Liver (tissue), 10 donors: ENCODE measurements at places on chromosomes 6 and 20. TPM values are rescaled to one million over a fixed set of nuclear protein-coding genes. Genes with fewer than 3 reads are reported as not detected.

Gene RBPJL
- not detected for total RNA-seq

Gene OXT
- 6.5 TPM for total RNA-seq

Gene PREP
- 11.4 TPM for total RNA-seq

Gene PLCB4
- total RNA-seq: 0.37 TPM

Gene COL11A2
- total RNA-seq: 0.59 TPM

Gene SLC22A7
- 143 TPM for total RNA-seq

Gene ESF1
- total RNA-seq: 4.9 TPM

Gene TNFRSF6B
- 0.09 TPM for total RNA-seq

Gene SDC4
- 54.4 TPM for total RNA-seq

- peak; percentile 37 for DNase-seq
Observed at GRCh38 chr20:13800728-13801134, 15.9 kb downstream of the NDUFAF5 start.

DNA sequence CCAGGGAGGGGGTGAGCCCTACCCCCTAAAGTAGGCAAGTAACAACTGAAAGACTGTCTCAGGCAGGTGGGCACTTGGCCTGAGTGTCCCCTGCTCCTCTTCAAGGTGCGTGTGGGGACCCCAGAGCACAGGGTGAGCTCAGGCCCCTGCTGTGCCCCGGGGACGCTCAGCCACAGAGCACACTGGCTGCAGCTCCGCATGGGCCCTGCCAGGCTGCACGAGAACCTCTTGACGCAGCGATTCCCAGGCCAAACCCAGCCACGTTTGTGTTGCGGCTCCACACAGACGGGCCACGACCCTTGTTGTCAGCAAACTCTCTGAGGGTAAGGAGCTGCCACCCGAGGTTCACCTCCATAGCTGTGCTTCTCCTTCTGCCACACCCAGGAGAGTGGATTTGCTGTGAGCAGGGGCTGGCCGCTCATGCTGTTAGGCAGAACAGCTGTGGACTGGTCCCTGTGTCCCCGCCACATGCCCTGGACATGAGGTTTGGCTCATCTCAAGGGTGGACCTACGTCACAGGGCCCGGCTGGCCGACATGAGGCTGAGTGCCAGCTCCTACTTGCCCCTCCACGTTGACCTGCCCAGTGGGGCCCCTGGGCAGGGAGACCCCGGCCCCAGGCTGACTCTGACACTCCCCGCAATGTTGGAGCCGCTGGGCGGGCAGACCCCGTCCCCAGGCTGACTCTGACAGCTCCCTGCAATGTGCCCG, 29.7 kb upstream of the GATA5 start:
- no peak for DNase-seq

DNA sequence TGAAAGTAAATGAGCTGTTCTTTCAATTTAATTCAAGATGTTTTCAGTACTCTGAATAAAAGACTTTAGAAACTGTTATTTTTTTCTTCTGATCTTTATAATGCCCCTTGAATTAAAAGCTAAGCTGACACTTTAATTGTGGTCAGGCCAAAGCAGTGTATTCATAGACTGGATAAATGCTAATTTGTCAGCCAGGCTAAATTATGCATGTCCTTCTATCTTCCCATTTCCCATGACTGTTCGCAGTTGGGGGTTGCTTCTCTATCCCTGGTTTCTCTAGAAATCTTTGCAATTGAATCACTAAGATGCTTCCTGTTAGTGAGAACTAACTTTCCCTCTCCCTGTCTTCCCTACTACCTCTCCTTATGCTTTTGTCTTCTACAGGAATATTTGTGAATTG, 396.2 kb downstream of the RFPL4B start:
- DNase-seq: no peak

- DNase-seq: no peak
Observed at GRCh38 chr20:3071610-3072529, at the start of gene OXT. Gene OXT (plus strand): TSS chr20:3071620. CDS start chr20:3071656, 36 bp downstream.

GRCh38 chr6:17418281-17419188, 25.1 kb downstream of the CAP2 start:
- DNase-seq: no peak

DNA sequence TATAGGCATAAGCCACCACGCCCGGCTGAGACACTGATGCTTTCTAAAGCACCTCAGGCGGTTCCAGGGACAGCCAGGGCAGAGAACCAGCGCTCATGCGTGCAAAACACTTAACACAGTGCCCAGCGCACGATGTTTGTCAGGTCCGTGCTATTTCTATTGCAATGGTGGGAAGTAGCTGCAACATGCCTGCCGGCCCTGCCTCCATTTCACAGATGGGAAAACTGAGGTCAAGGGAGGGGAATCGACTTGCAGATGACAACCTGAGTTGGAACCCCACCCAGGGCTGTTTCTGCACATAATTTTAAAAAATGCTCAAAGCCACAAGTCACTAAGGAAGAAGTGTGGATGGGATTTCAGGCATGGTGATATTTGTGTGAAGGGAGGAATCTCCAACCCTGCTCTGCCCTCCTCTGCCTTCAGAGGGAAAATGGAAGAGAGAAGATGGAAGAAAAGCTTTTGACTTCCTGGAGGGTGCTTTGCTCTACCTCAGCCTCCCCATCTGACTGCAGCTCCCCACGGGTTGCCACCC, 39.9 kb downstream of the KIAA1755 start:
- DNase-seq: no peak

- no peak for DNase-seq
Observed at GRCh38 chr6:5036269-5036668, 32.4 kb upstream of the RPP40 start.

- DNase-seq: no peak
Observed at GRCh38 chr6:166947251-166947650, 9.1 kb downstream of the RNASET2 start.

- DNase-seq: no peak
Observed at GRCh38 chr20:64116541-64117431, 9.4 kb upstream of the NPBWR2 start.

- no peak for DNase-seq
Observed at GRCh38 chr20:19823216-19823615, 65.2 kb downstream of the RIN2 start.

- no peak for DNase-seq
Observed at GRCh38 chr20:54433636-54434035, 41.8 kb upstream of the DOK5 start.

- DNase-seq: no peak
Observed at GRCh38 chr6:90370493-90370959, 73.9 kb upstream of the BACH2 start.

DNA sequence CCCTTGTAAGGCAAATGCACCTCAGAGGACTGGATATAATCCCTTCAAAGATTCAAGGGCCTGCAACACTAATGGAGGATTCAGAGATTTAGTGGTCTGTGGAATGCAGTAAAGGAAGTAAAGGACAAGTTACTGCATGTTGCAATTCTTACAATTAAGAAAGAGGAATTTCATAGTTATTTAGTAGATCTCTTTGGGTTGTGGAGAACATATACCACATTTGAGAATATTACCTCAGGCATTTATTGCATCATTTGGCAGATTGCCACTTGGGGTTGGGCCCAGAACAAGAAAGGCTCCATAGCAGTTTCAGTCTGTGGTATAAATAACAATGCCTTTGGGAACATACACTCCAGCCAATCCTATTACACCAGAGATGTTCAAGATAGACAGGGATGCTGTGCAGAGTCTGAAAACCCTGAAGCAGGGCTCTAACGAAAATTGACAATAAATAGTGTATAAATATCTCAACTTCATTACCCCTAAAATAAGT, 20.9 kb upstream of the EPM2A start:
- no peak for DNase-seq

- no peak for DNase-seq
Observed at GRCh38 chr20:60365882-60366281, 407.7 kb downstream of the CDH26 start.

DNA sequence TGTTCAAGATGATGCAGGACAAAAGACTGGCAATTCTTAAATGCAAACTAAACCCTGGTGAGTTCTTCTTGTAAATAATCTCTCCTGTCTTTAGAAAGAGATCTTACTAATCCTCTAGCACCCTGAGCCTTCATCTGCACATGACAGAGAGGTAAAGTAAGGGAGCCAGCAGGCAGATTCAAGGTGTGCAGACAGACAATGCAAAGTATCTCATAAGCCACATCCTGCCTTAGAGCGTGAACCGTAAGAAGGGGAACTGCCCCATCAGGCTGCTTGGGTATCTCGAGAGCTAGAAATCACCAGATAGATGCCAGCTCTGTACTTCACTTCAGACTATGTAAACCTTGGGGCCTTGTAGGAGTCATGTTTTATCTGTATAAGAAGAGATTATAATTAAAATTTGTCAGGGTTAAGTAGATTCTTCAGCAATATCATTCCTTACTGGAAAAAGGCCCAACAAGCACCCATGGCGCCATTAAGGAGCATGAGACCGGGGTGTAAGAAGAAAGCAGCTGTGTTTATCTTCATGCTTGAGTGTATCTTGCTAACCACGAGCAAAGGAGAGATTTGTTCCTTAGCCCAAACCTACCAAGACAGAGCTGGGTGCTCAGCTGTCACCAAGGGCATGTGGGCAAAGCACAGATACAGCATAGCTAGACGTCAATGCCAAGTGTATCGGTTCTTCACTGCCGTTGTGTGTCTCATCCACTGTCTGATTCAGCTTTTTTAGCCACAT, 24.4 kb downstream of the CNR1 start:
- no peak for DNase-seq

GRCh38 chr6:79077715-79078074, 359 bp downstream of the PHIP start:
- no peak for DNase-seq

GRCh38 chr20:38196076-38196475, 31.0 kb upstream of the TGM2 start:
- DNase-seq: no peak

- DNase-seq: no peak
Observed at GRCh38 chr6:45696738-45697137, 318.9 kb downstream of the CLIC5 start.

DNA sequence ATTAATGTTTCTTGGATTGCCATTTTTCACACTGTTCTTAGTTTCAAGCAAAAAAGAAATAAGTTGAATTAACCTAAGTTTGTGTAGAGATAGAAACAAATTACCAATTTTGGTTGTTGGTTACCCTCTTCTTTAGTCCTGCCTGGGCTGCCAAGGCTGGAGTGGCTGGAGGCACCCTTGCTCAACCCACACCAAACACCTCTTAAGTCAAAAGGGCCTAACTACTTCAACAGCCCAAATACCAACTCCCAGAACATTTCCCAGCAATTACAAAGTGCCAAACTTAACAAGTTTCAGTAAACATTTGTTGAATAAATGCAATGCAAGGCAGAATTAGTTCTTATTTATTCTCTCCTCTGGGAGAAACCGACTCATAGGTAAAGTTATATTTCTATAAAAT, 38.1 kb upstream of the TMEM181 start:
- DNase-seq: no peak

DNA sequence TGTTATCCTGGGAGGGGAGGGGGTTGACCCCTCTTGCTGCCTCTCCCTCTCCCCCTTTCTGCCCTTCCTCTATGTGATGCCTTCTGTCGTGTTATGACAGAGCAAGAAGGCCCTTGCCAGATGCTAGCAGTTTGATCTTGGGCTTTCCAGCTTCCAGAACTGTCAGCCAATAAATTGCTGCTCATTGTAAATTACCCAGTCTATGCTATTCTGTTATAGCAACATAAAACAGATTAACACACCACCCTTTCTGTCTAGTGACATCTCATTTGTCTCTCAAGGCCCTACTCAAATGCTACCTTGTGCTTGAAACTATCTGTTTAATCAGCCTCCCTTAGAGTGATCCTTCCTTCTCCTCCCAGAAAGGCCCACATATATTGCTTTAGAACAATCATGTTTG, 16.4 kb upstream of the MAP3K4 start:
- no peak for DNase-seq

GRCh38 chr6:9933677-9934076, 481.2 kb downstream of the TFAP2A start:
- DNase-seq: no peak

DNA sequence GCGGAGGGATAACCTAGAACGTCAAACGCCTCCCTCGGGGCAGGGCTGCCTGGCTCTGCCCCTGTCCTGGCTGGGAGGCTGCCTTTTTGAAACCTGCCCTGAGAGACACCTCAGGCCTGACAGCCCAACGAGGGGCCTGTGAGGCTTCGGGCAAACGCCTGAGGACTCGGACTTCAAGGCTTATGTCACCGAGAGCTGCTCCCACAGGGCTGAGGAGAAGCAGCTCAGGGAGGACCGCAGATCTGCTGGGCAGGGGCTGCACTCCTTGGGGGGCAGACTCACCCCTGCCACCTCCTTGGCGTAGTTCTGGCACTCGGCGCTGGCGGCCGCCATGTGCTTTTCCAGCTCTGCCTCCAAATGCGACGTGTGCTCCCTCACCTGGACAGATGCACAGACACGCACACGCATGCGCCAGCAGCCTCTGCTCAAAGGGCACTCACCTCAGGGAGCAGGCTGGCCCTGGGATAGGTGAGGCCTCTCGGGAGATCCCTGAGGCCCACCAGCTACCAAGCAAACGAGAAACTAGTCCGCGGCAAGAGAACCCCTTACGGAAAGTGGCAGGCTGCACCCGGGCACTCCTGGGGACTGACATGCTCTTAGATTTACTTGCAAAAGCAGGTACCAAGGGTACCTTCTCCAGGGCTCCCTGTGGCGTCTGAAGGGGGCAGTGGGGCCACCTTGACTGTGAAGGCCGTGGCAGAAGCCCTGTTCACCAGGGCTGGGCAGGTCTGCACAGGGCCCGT, 49.6 kb downstream of the DSTN start:
- DNase-seq: peak; percentile 32

DNA sequence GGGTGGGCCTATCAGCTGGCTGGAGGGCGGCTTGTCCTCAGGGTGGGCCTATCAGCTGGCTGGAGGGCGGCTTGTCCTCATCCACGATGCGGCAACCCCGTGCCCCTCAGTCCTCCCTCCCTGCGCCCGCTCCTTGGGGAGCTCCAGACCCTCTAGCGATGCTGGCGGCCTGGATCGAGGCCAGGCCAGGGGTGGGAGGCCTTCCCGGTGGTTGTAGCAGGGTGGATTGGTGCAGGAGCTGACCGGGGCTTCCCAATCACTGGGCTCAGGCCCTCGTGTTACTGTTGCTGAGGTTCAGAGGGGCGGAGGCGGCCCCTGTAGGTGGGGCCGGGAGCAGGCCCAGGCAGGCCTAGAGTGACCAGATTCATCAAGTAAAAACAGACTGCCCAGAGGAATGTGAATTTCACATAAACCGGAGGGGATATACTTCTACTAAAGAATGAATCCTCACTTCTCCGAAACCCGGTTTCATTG, 8.8 kb downstream of the SLC17A9 start:
- no peak for DNase-seq

GRCh38 chr20:24586523-24586840, 117.1 kb downstream of the SYNDIG1 start:
- DNase-seq: no peak

DNA sequence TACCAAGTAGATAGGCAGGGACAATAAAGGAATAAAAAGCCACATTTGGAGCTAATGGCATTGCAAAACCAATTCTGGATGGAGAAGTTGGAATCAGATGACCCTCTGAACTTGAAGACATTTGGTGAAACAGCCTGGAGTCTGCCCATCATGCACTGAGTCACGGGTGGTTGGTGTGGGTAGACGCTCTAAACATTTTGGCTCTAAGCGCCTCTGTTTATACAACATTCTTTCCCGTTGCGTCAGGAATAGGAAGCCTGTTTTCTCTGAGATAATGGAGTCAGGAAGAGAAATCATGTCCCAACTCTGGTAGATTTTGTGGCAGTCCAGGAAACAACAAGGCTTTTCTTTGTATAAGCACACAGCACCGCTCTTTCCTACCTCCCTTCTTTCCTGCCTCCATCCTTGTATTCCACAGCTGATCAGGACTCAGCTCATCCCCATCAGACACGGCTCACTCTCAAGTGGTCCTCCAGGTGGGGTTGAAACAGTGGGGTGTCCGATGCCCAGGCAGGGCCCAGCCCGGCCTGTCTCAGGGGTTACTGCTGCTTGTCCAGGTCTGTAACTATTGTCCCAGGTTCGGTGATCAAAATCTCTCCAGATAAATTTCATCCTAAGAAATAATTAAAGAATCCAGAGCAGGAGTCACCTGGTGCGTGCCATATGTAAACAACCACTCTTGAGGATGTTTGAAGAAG, 12.1 kb upstream of the RAMACL start:
- DNase-seq: no peak
